ENCODE measurements at places on chromosomes 7 and 10. TPM values are rescaled to one million over a fixed set of nuclear protein-coding genes. Genes with fewer than 3 reads are reported as not detected.

Gene CPED1
- 4.4 TPM for total RNA-seq

Gene THSD7A
- 0.10 TPM for total RNA-seq

Gene TMEM26
- total RNA-seq: not detected

Gene DBNL
- 51.9 TPM for total RNA-seq

Gene PRKG1
- 3.0 TPM for total RNA-seq

GRCh38 chr7:136940122-136940521, 71.7 kb downstream of the CHRM2 start:
- DNase-seq: no peak

GRCh38 chr10:113539789-113540188, 13.1 kb upstream of the HABP2 start:
- DNase-seq: no peak

GRCh38 chr10:97016728-97017473, 168.9 kb downstream of the SLIT1 start:
- DNase-seq: peak; percentile 44

GRCh38 chr7:12296051-12296570, 85.0 kb downstream of the TMEM106B start:
- DNase-seq: no peak

- no peak for DNase-seq
These were observed 194.3 kb upstream of the PPP2R2D start for GRCh38 chr10:131706476-131706875.
